ENCODE measurements at places on chromosomes 16 and 17. TPM values are rescaled to one million over a fixed set of nuclear protein-coding genes. Genes with fewer than 3 reads are reported as not detected.
A peak's percentile ranks its signal among the peaks of the same experiment; 100 is the strongest.

The PRSS33 gene
- not detected for total RNA-seq

- no peak overlapping the region for H3K4me3 ChIP-seq
- no peaks in the 10 kb centered on the region for H3K36me3 ChIP-seq
- H3K27me3 ChIP-seq = no peaks in the 10 kb centered on the region
Observed at GRCh38 chr17:79956853-79957252, 78.8 kb downstream of the TBC1D16 start.

DNA sequence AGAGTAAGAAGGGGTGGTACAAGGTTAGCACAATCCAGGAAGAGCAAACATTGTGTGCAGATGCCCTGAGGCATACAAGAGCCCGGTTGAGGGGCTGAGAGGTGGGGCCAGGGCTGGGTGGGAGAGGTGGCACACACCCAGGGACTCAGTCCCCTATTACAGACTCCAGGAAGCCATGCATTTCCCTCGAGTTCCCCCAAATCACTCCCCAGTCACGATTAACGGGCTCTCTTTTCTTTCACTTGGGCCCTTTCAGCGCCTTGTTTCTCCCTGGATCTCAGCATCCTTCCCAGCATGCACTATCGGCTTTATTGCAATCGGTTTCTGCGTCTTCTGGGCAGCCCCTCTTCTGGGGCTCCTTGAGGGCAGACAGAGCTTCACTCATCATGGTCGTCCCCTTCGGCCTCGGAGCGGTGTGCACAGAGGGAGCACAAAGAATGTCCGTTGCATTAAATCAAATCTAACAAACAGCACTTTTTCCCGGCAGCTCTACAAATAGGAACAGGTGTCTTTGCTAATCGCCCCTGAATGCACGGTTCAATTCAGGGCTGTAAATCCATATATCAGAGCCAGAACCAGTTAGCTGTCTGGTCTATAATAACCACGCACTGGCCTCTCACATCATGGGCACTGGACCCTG lies 184.6 kb upstream of the HSBP1 start:
- H3K4me1 ChIP-seq = peaks cover 5% of the 10 kb centered on the region
- H3K27ac ChIP-seq = no peak overlapping the region
- no peak for DNase-seq
- no peaks in the 10 kb centered on the region for H3K27me3 ChIP-seq

GRCh38 chr16:48537909-48538745 lies 71.9 kb downstream of the N4BP1 start:
- peak overlapping the region; percentile 64 for H3K27ac ChIP-seq
- H3K4me1 ChIP-seq = peaks cover 51% of the 10 kb centered on the region
- no peak overlapping the region for H3K4me3 ChIP-seq
- peak; percentile 67 for DNase-seq
- H3K36me3 ChIP-seq = peaks cover 26% of the 10 kb centered on the region

The CHRNE gene
- 1.5 TPM for total RNA-seq

DNA sequence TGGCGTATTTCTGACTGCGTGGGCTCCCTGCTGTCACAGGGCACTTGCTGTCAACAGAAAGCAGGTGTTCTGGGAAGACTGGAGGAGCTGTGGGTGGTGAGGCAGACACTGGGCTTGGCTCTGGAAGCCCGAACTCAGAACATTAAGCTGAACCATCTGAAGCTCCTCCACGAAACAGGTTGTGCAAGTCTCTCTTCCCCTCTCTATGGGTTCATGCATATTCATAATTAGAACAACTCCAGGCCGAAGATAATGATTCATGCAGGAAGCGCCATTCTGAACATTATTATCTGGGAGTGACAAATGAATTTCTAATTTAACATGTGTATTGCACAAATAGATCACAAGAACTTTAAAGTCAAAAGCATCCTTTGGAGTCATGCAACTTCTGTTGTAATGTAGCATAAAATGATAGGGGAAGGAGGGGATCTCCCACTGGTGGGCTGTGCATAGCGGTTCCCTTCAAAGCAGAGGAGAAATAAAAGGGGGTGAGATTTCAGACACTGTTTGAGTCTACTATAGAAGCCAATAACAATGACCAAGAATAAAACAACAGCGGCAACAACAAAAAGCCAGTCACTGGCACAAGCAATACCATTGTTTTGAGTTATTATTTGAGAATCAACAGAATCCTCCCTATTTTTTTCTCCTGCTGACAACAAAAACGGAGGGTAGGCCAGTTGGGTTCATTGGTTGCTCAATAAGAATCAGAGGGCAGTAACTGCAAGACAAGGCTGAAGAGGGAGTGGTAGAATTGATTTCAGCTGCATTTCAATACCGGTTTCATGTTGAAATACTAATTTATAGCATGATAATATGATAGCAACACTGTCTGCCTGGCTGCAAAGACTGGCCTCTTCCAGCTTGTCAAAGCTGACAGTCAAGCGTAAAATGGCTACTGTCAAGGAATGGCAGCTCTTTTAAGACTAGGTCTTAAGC lies 407.3 kb downstream of the XYLT1 start:
- H3K36me3 ChIP-seq = no peaks in the 10 kb centered on the region
- H3K4me1 ChIP-seq = no peaks in the 10 kb centered on the region
- no peaks in the 10 kb centered on the region for H3K27me3 ChIP-seq
- no peak overlapping the region for H3K4me3 ChIP-seq

DNA sequence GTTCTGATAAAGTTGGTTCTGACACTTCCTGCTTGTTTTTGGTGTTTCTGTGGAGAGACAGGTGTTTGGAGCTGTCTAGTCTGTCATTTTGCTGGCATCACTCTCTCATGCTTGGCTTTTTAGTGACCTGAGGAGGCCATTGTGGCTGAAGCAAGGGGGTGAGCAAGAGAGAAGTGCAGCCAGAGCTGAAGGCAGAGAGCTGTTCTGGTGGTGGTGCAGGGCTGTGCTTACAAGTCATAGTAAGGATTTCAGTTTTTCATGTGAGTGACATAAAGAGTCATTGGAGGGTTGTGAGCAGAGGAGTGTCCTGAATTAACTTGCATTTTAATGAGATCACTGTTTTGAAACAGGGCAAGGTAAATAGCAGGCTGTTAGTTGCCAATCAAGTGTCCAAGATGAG lies 97.5 kb downstream of the CHD9 start:
- H3K27me3 ChIP-seq = no peaks in the 10 kb centered on the region
- H3K4me3 ChIP-seq = no peak overlapping the region
- H3K27ac ChIP-seq = no peak overlapping the region
- no peak for DNase-seq
- peaks cover 11% of the 10 kb centered on the region for H3K36me3 ChIP-seq
- no peaks in the 10 kb centered on the region for H3K4me1 ChIP-seq

DNA sequence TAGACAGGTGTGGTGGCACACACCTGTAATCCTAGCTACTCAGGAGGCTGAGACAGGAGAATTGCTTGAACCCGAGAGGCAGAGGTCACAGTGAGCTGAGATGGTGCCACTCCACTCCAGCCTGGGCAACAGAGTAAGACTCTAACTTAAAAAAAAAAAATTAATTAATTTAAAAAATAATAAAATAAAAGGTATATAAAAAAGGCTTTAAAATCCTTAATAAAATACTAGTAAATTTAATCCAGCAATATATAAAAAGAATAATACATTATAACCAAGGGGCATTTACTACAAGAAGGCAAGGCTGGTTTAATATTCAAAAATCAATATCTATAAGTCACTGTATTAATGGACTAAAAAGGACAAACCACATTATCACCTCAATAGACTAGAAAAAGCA lies 44.8 kb upstream of the MNT start:
- DNase-seq = no peak
- no peak overlapping the region for H3K27ac ChIP-seq
- no peaks in the 10 kb centered on the region for H3K4me1 ChIP-seq
- H3K27me3 ChIP-seq = no peaks in the 10 kb centered on the region
- no peak overlapping the region for H3K4me3 ChIP-seq

DNA sequence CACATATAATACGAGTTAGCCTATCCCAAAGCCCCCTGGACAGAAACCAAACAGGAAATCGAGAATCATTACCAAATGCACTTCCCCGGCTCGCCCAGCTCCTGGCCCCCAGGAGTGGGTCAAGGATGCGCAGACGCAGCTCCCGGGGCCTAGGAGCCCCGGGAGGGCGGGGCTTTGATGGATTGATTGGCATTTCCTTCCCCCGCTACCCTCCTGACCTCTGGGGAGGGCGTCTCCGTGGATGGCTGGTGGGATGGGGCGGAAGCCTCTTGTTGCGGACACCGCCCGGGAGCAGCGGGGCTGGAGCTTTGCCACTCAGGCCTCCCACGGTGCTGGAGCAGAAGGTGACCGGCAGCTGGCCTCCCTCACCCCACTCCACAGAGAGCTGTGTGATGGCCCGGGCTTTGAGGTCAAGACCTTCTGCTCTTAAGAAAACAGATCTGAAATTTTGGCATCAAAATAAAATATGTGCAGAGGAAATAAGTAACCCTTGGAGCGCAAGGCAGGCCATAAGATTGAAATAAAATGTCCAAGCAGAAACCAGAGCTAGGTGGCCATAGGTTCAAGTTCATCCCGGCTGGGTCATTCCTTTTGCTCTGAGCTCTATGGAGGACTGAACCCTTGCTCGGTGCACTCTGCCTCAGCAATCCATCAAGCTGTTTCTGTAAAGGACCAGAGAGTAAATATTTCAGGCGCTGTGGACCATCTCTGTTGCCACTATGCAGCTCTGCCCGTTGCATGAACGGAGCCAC lies 262.3 kb downstream of the SOX9 start:
- no peaks in the 10 kb centered on the region for H3K36me3 ChIP-seq
- H3K27ac ChIP-seq = no peak overlapping the region
- DNase-seq = peak; percentile 79
- H3K4me3 ChIP-seq = no peak overlapping the region
- no peaks in the 10 kb centered on the region for H3K27me3 ChIP-seq
- peaks cover 4% of the 10 kb centered on the region for H3K4me1 ChIP-seq

DNA sequence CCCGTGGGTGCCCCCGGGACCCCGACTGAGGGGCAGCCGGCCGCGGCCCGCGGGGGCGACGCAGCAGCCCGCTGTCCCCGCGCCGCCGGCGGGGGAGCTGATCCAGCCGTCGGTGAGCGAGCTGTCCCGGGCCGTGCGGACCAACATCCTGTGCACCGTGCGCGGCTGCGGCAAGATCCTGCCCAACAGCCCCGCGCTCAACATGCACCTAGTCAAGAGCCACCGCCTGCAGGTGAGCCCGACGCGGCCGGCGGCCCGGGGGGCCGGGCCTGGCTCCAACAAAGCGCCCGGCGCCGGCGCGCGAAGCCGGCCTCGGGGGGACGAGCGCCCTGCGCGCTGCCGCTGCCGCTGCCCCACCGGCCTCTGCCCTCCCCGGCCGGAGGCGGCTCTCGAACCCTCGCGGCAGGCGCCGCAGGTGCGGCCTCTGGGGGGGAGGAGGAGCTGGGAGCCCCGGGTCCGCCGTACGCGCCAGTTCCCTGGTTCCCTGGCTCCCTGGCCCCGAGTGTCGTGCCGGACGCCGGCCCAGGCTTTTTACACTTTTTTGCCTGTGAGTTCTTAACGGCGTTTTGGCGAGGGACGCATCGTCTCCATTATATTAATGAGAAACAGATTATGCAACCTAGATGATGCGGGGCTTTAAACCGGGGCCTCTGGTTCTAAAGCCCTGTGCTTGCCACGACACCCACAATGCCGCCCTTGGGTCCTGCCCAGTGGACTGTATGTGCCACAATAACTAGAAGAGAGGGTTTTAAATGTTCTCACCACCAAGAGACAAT lies 521 bp downstream of the ATMIN start:
- no peaks in the 10 kb centered on the region for H3K27me3 ChIP-seq
- H3K4me3 ChIP-seq = peak overlapping the region; percentile 60
- DNase-seq = peak; percentile 34
- peaks cover 12% of the 10 kb centered on the region for H3K36me3 ChIP-seq

The CLEC19A gene
- not detected for total RNA-seq

The RAP1GAP2 gene
- 1.2 TPM for total RNA-seq

GRCh38 chr16:63312346-63312745 lies 1276.1 kb upstream of the CDH8 start:
- no peaks in the 10 kb centered on the region for H3K36me3 ChIP-seq
- H3K27ac ChIP-seq = no peak overlapping the region
- H3K4me3 ChIP-seq = no peak overlapping the region

DNA sequence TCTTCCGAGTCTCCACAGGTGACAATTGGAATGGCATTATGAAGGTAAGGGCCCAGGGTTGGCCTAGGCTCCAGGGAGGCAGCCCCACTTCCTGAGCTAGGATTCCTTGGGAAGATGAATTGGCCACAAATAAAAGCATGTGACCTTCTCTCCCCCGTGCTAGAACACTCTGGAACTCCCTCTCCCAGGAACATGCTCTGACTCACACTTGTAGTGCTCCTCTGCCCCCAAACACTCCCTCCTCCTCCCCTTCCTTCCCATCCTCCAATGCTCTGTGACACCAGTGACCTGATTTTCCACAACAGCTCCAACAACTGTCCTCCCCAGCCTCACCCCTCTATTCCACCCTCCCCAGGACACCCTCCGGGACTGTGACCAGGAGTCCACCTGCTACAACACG lies 16.4 kb upstream of the ABCC3 start:
- peaks cover 8% of the 10 kb centered on the region for H3K36me3 ChIP-seq
- peaks cover 12% of the 10 kb centered on the region for H3K27me3 ChIP-seq
- peaks cover 35% of the 10 kb centered on the region for H3K4me1 ChIP-seq
- no peak for DNase-seq
- H3K27ac ChIP-seq = no peak overlapping the region

The TSPAN10 gene
- total RNA-seq = 0.53 TPM

- peaks cover 18% of the 10 kb centered on the region for H3K4me1 ChIP-seq
- H3K4me3 ChIP-seq = no peak overlapping the region
- no peak for DNase-seq
- H3K27me3 ChIP-seq = peaks cover 4% of the 10 kb centered on the region
- peak overlapping the region; percentile 76 for H3K27ac ChIP-seq
Observed at GRCh38 chr16:73190688-73191659, 143.0 kb upstream of the ZFHX3 start.

- no peak overlapping the region for H3K27ac ChIP-seq
- peaks cover 7% of the 10 kb centered on the region for H3K4me1 ChIP-seq
- no peak overlapping the region for H3K4me3 ChIP-seq
- H3K36me3 ChIP-seq = peaks cover 15% of the 10 kb centered on the region
Observed at GRCh38 chr16:87324411-87325275, 7.5 kb upstream of the C16orf95 start.

GRCh38 chr17:36846410-36847292 lies 90.6 kb upstream of the LHX1 start:
- H3K4me1 ChIP-seq = no peaks in the 10 kb centered on the region
- H3K27ac ChIP-seq = no peak overlapping the region
- H3K36me3 ChIP-seq = no peaks in the 10 kb centered on the region

All from muscle of leg (tissue), 16 donors.